ENCODE measurements at places on chromosomes 16 and 17.

- DNase-seq: no peak
Observed at GRCh38 chr17:65586899-65587298, 25.5 kb upstream of the AXIN2 start.

- DNase-seq: peak; percentile 59
Observed at GRCh38 chr16:46972429-46973206, 856 bp downstream of the DNAJA2 start.

DNA sequence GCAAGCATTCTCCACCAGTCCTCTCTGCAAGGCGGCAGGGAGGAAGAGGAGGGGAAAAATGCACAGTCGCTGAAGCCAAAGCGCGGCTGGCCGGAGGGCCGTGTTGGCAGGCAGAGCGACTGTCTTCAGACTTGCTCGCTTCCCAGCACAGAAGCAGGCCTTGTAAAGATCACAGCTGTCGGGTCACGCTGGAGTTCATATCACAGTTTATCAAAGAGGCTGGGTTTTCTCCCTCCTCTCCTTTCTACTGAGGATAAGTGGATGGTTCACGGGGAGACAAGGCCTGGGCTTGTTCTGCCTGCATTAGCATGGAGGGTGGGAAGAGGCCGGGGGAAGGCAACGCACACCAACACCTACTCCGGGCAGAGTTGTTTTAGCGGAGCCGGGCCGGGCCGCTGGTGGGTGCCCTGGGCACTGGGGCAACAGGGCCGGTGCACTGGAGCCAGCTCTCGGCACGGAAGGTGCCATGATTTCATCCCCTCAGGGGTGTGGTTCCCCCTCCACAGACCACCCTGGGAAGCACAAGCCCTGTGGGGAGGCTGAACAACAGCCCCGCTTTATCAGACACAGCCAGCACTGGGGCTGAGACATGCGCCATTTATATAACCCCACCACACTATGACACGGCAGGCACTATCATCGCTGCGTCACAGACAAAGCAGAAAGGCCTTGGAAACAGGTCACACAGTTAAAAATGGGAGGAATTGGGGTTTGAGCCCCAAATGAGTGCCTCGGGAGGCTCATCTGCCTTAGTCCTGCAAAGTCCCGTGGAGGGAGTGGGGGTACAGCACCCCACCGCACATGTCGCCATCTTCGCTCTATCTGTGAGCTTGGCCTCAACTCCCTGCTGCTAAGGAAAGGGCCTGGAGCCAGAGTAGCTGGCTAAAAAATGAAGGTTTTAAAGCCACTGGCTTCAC lies 40.3 kb upstream of the MTSS2 start:
- no peak for DNase-seq

DNA sequence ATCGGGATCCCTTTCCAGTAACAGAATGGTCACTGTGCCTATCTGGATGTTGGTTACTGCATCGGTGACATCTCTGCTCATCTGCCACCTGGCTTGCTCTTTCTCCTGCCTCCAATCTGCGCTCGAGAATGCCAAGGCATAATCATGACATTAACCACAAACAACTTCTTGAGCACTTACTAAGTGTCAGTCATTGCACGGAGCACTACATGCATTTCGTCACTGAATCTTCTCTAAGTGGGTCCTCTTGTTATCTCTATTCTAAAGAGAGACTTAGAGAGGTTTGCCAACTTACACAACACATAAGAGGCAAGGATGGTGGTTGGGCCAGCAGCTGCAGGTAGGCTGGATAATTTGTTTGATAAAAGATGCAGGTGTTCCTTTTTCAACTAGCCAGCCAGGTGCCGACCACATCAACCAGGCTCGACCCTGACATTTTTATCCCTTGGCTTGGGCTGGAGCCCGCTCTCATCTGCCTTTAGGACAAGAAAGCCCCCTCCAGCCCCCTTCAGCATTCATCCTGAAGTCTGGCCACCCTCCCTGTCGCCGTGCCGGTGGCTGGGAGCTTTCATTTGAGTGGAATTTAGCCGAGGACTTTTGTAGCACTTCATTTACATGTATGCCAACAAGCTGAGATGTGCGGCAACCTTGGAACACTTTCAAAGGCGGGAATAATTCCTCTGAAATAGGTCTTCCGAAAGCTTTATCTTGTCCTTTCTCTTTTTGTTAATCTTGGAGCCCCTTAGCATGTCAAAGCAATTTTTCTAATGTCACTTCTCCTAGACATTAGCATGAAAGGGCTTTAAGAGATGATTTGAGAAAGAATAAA lies 89.3 kb upstream of the NKD1 start:
- no peak for DNase-seq

GRCh38 chr17:61313461-61314326 lies 85.9 kb upstream of the TBX2 start:
- DNase-seq: no peak

GRCh38 chr17:14918540-14918939 lies 346.6 kb downstream of the PMP22 start:
- DNase-seq: no peak

DNA sequence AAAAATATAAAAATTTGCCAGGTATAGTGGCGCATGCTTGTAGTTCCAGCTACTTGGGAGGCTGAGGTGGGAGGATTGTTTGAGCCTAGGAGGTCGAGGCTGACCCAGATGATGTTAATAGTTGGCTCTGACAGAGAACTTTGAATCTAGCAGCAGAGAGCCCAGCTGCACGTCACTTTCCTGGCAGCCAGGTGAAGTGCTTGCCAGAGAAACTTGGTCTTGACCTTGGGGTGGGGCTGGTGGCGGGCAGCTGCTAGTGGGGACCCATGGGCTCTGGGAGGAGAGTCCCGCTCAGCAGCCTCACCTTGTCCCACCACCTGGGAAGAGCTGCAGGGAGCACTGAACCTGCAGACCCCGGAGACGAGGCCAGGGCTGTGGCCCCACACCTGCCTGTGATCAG lies 3.1 kb upstream of the C16orf74 start:
- DNase-seq: no peak

DNA sequence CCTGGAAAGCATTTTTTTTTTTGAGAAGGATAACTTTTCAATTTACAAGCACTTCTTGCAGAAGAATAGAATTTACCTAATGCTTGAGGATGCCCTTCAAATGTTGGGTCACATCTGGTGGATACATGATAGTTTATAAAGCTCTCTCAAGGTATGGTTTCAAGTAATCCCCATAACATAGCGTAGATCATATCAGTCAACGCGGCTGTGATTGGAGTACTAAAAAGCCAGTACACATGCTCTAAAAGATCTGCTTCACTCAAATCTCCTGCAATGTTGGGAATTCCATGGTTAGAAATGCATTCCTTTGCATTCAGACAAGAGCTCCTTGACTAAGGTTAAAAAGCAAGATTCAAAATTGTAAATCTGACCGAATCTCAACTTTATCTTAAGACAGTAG lies 3.9 kb upstream of the KCNJ16 start:
- no peak for DNase-seq

DNA sequence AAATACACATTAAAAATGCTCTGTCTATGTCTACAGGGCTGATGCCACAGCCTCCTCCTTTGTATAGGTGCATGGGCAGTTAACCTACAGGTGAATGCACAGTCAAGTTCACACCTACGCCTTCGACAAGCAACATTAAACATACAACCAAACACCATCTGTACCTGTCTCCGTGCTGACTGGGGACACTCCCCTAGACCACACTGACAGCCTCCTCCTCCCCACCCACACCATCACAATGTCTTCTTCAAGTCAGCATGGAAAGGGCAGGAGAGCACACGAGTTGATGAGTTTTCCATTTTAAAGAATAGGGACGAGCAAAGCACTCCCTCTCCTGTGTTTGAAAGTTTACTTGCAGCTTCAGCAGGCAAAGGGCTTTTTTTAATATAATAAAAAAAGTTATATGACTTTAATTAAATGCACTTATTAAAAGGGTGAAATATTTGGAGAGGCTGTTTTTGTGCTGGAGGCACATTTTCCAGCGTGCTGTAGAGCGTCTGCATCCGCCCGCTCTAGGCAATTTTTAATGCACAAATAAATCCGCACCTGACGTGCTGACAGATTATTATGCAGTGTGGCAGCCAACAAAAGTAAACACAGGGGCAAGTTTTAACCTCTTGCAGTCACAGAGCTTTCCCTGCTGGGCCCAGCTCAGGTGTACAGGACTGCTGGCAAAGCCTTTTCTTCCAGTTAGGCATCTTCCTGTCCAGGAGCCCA lies 367.9 kb downstream of the SOX9 start:
- DNase-seq: no peak

DNA sequence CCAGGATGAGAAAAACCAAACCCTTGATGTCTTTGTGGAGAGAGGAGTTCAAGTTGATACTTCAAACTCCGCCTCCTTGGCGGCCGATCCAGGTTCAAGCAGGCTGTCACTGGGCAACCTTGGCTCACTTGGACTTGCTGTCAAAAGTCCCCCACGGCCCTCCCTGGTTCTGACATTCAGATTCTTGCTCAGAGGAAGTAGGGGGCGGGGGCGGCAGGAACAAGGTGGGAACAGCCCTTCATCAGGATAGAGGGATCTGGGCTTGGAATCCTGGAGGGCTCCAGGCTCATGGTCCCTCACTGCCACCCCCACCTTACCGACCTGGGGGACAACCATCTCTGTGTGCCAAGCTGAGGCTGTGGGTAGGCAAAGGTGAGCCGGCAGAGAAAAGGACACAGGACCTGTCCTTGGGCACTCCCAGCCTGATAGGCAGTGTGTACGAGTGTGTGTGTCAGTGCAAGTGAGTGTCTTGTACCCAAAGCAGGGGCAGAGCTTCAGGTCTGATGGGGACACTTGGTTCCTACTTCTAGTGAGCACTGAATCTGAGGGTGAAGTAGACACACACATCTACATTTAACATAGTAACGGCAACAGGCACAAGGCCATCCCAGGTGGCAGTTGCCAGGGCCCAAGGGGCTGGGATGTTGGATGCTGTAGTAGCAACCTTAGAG lies 6.6 kb upstream of the TSPOAP1 start:
- DNase-seq: peak; percentile 64

- DNase-seq: no peak
Observed at GRCh38 chr17:53472586-53472985, 350.1 kb upstream of the KIF2B start.

GRCh38 chr17:47676510-47677165 lies 17.3 kb upstream of the TBKBP1 start:
- DNase-seq: no peak

DNA sequence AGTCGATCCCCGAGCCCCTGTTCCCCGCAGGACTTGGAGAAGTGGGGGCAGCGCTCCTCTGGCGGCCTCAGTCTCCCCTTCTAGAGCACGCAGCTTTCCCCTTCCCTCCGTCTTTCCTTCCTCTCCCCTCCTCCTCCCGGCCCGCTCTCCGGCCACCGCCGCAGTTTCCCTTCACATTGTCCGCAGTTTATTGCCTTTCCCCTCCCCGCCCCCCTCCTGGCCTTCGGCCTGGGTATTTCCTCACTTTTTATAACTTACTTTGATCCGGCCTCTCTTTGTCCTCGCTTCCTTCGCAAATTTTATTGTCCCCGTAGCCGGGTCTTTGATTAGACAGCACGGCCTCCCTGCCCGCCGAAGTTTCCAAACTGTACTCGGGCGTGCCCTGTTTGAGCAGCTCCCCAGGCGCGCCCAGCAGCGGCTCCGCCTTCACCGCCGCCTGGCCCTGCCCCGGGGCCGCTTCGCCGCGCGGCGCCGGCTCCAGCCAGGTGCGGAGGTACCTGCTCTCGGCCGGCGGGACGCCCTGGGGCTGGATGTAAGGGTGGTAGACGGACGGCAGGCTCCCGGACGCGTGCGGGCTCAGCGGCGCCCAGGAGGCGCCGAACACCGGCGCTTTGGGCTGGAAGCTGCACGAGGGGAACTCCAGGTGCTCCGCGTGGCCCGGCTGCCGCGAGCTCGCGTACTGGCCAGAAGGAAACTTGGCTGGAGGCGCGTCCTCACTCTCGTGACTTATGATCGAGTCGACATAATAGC lies 488 bp downstream of the HOXB9 start:
- peak; percentile 53 for DNase-seq

DNA sequence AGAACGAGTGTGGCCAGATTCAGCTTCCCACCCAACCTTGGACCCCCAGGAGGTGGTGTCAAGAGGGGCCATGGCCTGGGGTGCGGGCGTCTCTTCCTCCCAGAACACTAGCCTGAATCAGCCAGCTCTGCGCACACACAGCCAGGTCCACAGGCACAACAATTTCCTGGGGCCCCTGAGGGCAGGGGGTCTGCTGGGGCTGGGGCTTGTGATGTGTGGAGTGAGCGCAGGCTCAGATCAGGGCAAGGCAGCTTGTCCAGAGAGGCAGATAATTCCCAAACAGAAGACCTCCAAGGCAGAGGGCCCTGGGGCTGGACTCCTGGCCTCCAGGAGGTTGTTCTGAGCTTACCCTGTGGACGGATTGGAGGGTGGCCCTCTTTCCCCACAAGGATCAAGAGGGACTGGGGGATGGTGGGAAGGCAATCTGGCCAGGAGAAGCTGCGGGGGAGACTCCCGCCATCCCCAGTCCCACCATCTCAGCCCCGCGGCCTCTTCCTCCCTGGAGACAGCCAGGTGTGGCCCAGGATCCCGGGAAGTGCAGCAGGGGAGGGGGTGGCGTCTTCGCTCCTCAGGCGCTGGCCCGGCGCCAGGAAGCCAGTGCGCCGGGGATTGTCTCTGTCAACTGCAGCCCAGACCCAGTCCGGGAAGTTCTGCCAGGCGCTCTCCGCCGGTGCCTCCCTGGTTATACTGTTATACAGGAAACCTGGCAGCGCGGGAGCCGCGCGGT lies 52.0 kb upstream of the AMZ2 start:
- DNase-seq: no peak

DNA sequence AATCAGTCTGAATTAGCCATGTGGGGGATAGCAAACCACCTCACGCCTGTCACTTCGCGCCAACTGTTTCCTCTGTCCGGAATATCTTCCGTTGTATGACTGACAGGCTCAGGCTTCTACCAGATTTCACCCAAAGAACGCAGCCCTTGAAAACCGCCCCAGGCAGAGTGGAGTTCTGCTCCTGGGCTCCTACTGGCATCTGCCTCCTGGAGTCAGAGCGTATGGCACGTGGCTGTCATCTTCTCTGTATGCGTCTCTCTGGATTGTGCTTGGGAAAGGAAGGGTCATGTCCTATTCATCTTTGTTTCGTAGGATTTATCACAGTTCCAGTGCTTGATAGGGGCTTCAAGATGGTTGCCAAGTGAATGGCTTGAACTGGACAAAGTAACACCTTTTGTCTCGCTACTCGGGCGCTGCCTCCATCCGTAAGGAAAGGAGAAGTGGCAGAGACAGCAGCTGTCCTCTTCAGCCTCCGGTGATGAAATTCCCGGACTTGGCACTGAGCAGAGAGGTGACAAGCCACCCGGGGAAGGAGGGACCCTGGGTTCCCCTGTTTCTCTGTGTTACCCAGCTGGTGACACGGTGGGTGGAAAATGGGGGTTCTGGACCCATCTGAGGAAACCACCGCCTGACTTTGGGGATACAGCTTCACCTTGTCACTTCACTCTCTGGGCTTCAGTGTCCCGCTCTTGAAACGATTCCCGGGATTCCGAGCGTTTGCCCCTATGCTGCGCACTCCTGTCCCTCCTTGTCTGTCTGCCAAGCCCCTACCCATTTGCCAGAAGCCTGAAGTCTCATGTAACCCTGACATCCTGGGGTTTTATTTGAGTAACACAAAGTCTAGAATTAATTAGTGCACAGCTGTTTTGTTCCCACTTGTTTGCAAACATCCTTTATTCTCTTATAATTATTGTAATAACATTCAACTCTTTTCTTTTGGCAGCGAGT lies 13.9 kb downstream of the KIAA0513 start:
- DNase-seq: no peak
